SHP77 (cell line): ENCODE measurements at places on chromosomes 16 and 17.

- no peak for DNase-seq
Measured at GRCh38 chr16:22915003-22915402, 101.0 kb downstream of the HS3ST2 start.

GRCh38 chr16:4389051-4389955 lies 17.7 kb downstream of the VASN start:
- no peak for DNase-seq

DNA sequence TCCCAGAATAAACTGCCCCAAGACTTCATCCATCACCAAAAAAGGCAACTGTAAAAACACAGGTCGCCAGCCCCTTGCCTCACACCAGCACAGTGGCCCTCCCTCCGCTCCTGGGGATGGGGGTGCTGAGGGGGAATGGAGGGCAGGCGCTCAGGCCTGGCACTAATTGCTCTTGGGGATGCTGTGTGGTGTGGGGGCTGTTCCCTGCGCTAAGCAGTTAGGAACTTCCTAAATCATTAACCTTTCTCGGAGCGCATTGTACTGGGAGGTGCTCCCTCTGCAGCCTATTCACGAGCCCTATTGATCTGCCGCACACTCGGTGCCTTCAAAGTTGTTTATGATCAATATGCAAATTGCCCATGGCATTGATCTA lies 199.9 kb downstream of the ZFHX3 start:
- DNase-seq = peak; percentile 34

DNA sequence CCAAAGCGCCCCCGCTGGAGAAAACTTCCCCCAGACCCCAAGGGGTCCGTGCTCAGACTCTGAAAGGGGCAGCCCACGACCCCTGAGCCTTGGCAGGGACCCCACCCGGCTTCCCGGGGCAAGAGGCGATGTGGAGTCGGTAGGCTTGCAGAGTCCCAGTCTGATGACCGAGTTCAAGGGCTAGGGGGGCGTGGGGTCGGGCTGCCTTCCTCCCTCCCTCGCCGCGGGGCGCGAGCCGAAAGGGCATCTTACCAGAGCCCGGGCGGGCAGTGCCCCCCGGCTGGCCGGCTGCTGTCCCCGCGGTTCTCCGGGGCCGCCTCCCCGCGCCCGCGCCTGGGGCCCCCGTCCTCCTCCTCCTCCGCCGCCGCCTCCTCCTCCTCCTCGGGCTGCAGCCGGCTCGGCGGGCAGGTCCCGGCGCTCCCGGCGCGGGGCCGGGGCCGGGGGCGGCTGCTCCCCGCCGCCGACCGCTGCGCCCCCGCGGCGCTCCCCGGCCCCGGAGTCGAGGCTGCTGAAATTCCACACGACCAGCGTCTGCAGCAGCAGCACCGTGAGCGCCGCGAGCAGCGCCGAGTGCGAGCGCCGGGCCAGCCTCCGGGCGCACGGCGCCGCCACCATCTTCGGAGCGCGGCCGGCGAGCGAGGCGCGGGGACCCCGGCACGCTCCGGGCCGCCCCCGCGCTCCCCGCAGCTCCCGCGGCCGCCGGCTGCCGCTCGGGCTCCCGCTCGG lies 415 bp downstream of the XYLT1 start:
- DNase-seq = no peak

- no peak for DNase-seq
Measured at GRCh38 chr17:53219821-53220220, 602.9 kb upstream of the KIF2B start.

GRCh38 chr17:32302860-32303649 lies 37.4 kb downstream of the RHBDL3 start:
- no peak for DNase-seq

DNA sequence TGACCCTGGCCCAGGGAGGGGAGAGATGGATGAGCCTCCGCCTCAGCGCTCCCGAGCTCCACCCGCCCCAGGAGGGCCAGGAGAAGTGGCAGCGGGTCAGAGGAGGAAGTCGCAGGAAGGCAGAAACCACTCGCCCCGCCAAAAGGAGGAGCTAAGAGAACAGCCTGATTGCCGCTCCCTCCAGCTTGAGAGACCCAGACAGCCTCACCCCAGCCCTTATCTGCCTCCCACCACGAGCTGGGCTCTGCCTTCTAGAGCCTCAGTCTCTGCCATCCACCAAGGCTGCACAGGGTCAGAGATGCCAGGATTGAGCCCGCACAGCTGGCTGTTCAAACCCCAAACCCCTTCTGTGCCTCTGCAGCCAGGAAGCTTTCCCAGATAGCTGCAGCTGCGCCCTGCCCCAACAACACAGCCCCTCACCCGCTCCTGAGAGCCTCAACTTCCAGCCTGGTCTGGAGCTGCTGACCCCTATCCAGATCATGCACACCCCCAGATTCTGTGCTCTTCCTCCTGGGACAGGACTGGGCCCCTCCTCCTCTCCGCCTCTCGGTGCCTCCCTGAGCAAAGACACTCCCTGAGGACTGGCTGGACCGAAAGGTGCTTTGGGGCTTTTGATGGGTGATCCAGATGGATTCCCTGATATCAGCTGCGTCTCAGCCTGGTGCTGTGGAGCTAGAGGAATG lies 1.0 kb upstream of the ATP2A3 start:
- peak; percentile 83 for DNase-seq

GRCh38 chr17:78595135-78595810 lies 18.1 kb upstream of the DNAH17 start:
- no peak for DNase-seq

GRCh38 chr16:66397736-66398433 lies 29.2 kb upstream of the BEAN1 start:
- no peak for DNase-seq

- no peak for DNase-seq
Measured at GRCh38 chr16:88634141-88634993, 4.0 kb upstream of the IL17C start.

- peak; percentile 42 for DNase-seq
Measured at GRCh38 chr17:55513885-55514590, 2.8 kb upstream of the SMIM36 start.

GRCh38 chr17:74863420-74864296 lies 4.0 kb upstream of the GRIN2C start:
- DNase-seq = no peak

GRCh38 chr17:59842901-59843652 lies 49.7 kb downstream of the TUBD1 start:
- DNase-seq = no peak

DNA sequence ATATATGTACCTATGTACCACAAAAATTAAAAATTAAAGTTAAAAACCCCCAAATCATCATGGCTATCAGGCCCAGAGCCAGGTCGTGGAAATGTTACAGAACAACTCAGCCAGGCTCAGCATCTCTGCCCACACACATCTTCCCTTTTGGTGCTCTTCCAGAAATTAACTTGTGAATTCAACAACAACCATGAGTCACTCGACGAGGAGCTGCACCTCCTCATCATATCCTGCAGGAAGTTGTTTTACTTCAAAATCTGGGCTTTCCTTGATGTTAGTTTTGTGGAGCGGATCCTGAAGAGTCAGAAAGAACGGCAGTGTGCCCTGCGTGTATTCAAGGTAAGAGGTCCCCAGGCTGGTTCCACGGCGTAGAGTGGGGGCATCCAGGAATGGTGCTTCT lies 10.6 kb downstream of the FBXO39 start:
- DNase-seq = no peak

GRCh38 chr16:2520784-2521531 lies 787 bp downstream of the AMDHD2 start:
- DNase-seq = no peak

DNA sequence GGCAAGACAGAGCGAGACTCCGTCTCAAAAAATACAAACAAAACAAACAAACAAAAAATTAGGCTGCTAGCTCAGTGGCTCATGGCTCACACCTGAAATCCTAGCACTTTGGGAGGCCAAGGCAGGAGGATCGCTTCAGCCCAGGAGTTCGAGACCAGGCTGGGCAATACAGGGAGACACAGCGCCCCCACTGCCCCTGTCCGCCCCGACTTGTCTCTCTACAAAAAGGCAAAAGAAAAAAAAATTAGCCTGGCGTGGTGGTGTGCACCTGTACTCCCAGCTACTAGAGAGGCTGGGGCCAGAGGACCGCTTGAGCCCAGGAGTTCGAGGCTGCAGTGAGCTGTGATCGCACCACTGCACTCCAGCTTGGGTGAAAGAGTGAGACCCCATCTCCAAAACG lies 531 bp upstream of the CDH1 start:
- DNase-seq = no peak

GRCh38 chr17:57293077-57293476 lies 36.8 kb downstream of the MSI2 start:
- DNase-seq = no peak

DNA sequence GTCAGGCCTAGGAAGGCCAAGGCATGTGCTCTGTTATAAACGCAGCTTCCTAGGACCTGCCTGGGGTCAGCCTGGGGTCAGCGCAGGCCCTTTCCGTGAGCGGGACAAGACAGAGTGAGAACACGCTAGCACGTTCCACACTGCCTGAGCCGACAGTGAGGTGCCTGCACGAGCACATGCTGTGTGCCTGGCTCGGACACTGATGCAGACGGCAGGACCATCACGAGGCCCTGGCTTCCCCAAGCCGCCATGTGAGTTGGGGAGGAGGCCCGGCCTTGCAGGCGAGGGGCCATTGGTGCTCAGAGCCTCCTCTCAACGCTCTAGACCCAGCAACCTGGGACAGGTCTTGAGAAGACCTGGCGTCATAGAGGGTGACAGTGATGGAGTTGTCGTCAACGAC lies 9.1 kb downstream of the TMEM204 start:
- no peak for DNase-seq

- DNase-seq = no peak
Measured at GRCh38 chr17:8003594-8004181, 1.3 kb downstream of the GUCY2D start.

GRCh38 chr16:70460737-70461261 lies 6.4 kb downstream of the FCSK start:
- no peak for DNase-seq

DNA sequence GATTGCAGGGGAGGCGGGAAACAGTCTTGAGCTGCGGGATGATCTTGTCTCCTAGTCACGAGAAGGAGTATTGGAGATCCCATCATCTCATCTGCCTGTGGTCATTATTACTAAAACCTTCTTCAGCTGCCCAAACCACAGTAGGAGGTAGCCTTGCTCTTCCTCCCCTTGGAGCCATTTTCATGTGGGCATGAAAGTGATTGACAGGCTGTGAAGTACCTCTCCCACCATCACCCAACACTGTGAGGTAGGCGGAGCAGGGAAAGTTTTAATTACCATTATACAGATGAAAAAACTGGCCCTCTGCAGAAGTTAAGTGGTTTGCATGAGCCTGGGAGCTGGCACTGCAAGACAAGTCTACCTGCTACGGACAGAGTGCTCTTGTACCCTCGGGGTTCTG lies 237.3 kb downstream of the MSI2 start:
- no peak for DNase-seq

DNA sequence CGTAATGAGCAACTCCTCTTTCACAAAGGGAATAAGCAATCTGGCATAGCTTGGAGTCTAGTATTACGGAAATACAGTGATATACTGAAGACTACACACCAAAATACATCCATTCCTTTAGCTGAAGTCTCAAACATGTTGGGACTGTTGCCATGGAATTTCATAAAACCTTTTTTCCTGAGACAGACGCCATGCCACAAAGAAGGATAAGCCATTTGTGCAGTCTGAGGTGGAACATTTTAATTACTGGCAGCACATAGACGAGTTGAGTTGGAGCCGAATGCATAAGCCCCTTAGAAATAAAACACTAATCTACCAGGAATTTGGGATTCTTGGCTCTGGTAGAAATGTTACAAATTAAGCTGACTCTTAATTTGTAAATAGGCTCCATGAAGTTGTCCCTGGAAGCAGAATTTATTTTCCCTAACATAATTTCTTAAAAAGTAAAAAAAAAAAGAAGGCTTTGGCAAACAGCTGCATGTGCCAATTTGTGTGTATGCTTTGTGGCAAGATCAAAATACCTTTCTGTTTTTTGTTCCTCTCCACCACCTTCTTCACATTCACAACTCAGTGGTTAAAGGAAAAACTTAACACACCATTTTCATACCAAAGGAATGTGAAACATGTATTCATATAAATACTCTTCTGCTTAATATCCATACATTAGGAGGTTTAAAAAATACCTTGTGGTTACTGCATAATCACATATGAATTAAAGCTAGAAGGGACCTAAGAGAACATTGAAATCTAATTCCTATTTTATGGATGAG lies 25.5 kb downstream of the GRB7 start:
- DNase-seq = no peak

DNA sequence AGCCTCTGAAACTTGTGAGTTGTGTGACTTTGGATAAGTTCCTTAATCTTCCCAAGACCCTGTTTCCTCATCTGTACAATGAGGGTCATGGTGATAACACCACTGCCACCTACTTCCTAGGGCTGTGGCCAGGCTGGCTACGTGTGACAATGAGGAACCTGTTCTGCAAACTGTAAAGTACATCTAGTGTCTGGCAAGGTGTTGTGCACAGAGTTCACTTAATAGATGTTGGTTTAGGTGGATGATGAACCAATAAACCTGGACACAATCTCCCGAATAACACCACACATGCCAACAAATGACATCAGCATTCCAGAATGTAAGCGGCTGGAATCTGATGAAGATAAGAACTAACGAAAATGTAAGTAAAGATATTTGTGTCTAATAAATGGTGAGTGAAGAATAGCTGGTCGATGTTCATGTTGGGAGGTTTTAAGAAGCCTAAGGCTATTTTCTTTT lies 82.3 kb downstream of the MARCHF10 start:
- no peak for DNase-seq

- no peak for DNase-seq
Measured at GRCh38 chr17:65553646-65554552, 7.5 kb downstream of the AXIN2 start.

- no peak for DNase-seq
Measured at GRCh38 chr17:79978548-79978855, 57.2 kb downstream of the TBC1D16 start.

- peak; percentile 73 for DNase-seq
Measured at GRCh38 chr17:16106161-16106891, 106.7 kb downstream of the TTC19 start.

DNA sequence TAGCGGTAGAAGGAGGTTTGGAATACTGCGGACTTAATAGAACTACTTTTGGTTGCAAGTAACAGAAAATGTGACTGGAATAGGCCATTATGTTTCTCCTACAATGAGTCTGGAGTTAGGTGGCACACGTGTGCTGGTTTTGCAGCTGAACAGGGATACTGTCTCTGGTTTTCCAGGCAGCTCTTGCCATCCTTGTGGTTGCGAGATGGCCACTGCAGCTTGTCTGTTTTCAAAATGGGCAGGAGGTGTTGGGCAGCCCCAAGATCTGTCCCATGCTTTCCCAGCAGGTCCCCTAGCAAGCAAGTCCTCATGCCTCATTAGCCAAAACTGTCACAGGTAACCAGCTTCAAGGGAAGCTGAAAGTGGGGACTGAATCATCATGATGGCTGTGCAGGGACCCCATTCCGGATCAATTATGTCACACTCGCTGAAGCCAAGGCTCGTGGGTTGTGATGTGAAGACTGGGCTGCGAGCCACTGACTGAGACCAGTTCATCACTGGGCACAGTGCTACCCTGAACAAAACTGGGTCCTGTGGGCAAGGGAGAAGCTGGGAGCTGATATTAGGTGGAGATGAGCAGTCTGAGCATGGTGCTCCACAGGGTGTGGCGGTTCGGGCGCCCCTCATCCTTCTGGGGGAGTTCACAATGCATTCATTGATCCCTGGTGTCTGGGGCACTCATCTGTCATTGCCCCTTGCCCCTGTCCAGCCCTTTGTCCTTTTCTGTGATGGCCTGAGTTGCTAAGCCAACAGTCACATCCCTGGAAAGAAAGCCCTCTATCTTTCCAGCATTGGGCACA lies 82.1 kb downstream of the KSR1 start:
- no peak for DNase-seq

GRCh38 chr16:82900559-82900958 lies 273.8 kb downstream of the CDH13 start:
- DNase-seq = no peak
